ENCODE measurements at places on chromosomes 4 and X.

GRCh38 chr4:53371843-53372521, 5.5 kb upstream of the FIP1L1 start:
- no peak for DNase-seq

GRCh38 chrX:21885568-21885967, 29.8 kb downstream of the YY2 start:
- no peak for DNase-seq

DNA sequence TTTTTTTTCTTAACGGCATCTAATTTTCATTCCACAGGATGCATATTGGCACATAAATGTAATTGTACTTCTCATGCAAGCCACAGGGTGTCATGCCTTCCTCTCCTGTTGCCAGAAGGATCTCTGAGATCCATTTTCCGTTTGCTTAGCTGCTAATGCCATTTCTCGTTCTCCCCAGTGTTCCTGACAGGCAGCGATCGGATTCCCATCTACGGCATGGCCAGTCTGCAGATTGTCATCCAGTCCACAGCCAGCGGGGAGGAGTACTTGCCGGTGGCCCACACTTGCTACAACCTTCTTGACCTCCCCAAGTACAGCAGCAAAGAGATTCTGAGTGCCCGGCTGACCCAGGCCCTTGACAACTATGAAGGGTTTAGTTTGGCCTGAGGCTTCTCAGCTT, 8.9 kb upstream of the NAP1L5 start:
- no peak for DNase-seq

DNA sequence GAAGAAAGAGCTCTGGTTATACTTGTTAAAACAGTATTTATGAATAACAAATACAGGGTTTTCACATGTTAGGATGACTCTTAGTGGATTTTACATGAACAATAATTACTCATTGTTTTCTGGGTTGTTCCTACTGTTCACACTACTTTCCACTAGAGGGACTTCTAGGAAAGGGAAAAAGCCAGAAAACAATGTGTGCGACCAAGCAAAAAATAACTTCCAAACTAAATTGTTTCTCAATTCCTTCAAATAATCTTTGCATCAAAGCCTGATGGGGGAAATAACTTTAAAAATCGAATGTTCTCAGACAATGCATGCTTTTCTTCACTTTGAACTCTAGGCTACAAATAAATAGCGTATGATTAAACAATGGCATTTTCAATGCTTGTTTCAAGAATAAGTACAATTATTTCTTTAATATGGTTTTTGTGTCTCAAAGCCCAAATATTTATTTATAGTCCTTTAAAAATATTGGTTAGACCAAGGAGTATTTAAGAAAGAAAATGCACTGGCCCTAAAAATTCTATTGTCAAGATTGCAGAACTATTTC, 72.1 kb upstream of the ETNPPL start:
- no peak for DNase-seq

DNA sequence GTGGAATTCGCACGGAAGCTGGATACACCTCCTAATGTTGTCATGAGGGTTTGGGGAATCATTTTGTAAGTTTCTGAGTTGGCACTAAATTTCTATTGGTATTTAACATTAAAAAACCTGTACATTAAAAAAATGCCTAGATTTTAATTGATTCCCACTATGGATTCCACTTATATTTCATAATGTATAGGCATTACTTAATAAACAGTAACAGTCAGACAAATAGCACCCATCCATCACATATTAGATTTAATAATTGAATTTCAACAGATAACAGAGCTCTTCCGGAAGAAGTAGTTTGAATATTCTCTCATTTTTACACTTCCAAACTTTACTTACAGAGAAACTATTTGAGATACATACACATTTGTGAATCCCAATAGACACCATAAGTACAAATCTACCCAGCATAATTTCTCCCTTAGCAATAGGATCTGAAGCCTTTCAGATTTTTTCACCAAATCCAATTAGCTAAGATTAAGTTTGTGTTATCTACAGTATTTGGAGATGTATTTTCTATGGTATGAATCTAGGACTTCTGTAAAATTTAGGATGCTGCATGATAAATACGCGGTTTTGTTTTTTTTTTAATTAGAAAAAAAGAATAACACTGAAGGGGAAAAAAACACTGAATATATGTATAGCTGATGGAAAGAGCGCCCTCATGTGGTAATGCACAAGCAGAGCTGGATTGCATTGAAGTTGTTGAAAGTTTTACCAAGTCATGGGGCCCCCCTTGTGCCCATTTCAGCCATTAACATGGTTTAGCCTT, 12.2 kb upstream of the ODAM start:
- peak; percentile 3 for DNase-seq

DNA sequence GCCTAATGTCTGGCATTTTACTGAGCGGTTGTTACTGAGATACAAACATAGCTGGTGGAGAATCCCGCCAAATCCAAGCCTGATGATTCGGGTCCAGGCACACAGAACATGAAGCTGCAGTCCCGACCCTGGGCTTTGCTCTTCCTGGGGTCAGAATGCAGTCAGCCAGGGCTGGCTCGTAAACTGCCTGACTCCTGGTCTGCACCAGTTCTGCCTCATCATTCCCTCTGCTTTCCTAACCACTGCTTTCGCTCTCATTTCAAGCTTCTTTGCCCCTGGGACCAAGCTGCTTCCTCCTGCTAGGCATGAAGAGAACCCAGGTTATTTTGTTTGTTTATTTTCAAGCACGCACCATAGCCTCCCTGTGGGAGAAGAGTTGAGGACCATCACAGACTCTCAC, 39.3 kb downstream of the GATB start:
- DNase-seq = no peak

- no peak for DNase-seq
Observed at GRCh38 chrX:110163488-110163887, 154.4 kb downstream of the AMMECR1 start.

GRCh38 chr4:105092768-105093167, 53.9 kb upstream of the TET2 start:
- DNase-seq = no peak

- no peak for DNase-seq
Observed at GRCh38 chr4:73725985-73726384, 14.4 kb upstream of the CXCL8 start.

- DNase-seq = no peak
Observed at GRCh38 chr4:54902271-54902670, 223.1 kb downstream of the KDR start.

DNA sequence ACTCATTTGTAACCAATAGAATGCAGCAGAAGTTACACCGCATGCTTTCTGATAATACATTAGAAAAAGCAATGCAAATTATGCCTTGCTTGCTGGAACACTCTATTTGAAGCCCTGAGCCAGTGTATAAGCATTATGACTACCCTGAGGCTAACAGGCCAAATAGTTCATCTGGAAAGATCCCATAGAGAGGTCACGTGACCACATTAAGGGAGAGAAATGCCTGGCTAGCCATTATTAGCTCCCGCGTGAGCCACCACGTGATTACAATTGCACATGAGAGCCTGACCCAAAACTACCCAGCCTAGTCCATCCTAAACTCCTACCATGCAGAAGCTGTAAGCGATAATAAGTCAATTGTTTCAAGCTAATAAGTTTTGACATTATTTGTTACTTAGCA, 472.9 kb upstream of the GALNTL6 start:
- no peak for DNase-seq

- no peak for DNase-seq
Observed at GRCh38 chrX:107117993-107118321, 665 bp downstream of the RBM41 start.

- DNase-seq = no peak
Observed at GRCh38 chrX:75155447-75155826, 646 bp downstream of the ABCB7 start.

DNA sequence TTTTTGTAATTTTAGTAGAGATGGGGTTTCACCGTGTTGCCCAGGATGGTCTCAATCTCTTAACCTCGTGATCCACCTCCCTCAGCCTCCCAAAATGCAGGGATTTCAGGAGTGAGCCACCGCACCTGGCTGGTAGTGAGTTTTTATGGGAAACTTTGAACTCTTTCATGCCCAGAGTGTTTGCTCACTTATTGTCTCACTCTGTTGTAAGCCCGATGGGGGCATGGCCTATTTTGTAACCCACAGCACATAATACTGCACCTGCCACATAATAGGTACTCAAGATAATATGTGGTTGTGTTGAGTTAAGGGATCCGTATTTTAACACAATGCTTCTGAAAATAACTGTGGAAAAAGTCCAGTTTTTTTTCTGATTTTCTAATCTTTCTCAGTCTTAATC, 109.6 kb upstream of the GIMD1 start:
- DNase-seq = no peak

DNA sequence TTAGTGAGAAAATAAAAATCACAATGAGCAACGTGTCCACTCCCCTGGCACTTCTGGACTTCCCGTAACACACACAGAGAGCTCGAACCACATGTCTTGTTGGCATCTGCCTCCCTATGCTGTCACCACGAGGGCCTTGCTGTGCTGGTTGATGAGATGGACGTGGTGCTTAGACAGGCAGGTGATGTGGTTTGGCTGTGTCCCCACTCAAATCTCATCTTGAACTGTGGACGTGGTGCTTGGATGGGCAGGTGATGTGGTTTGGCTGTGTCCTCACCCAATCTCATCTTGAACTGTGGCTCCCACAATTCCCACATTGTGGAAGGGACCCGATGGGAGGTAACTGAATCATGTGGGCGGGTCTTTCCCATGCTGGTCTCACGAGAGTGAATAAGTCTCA, 40.0 kb downstream of the FGFRL1 start:
- DNase-seq = no peak

DNA sequence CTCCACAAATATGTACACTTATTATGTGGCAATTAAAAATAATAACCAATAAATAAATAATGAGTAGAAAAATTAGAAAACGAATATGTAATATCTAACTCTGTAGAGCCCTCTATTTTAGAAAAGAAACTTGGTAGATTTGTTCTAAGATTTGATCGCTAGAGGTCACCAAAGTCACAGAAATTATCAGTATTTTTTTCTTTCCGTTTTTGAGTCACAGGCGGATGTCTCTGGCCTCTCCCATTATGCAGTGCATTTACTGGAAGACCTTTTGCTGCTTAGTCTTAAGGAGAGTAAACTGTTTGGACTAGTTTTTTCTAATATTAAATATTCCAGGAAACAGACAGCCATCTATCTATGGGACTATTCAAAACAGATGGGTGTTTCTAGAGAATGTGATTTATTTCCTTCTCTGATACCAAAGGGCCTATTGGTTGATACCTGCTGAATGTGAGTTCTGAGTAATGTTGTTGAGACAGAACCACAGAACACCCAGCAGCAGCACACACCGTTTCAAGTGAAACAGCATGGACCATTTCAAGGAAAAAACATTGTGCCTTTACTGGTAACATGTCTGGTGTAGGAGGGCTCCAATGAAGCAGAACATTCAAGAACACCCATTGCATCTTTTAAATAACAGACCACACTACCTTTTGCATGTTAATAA, 34.0 kb upstream of the GYPA start:
- no peak for DNase-seq

DNA sequence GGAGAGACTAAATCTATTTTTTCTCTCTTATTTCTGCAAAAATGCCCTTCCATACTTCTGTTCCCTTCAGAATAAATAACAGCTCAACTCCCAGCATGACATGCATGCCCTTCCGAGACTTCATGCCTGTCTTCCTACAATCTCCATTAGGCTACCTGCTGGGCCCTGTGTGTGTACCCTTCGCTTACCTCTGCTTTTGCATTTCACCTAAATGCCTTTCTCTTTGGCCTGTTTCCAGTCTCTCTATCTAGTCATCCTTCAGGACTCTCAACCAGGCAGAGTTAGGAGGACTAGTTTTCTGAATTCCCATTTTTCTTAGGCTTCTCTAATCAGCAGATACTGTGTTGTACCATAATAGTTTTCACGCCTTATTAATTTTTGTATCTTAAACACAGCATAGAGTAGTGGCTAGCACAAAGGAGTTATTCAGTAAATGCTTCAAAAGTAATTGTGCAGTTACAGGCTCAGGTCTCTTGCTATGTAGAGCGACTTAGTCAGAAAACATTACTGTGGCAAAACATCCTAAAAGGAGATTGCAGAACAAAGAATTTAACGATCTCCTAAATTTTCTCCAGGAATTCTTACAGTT, 20.5 kb downstream of the SEPTIN11 start:
- DNase-seq = no peak

DNA sequence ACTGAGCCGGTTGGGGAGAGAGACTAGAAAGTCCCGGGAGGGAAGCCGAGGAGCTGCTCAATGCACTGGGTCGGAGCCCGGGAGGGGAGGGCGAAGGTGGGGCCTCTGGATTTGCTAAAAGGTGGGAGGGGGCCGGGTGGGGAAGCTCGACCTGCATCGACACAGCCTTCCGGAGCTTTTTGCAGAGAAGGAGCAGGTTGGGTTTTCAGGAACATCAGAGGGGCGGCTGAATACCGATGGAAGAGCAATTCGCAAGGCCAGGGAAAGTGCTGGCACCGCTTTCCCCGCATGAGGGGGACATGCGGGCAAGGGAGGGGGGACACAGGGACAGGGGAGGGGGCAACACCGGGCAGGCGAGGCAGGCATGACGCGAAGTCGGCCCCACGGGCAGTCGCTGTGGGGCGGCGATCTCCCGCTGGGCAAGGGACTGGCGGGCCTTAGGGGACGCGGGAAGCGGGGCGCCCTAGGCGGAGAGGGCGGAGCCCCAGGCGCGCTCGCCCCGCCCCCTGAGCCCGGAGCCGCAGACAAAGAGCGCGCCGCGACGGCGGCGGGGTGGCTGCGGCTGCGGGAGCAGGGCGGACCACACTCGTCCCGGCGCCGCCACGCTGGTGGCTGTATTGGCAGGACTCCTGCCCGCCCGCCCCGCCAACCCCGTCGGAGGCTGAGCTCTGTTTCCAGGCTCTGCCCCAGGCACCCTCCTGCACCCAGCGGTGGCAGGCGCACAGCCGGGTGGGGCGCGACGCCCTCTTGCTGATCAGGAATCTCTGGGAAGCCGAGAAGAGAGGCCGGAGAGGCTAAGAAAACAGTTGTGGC, 11.6 kb downstream of the PDZD4 start:
- DNase-seq = peak; percentile 62

- no peak for DNase-seq
Observed at GRCh38 chr4:184688447-184688846, 38.9 kb downstream of the PRIMPOL start.

DNA sequence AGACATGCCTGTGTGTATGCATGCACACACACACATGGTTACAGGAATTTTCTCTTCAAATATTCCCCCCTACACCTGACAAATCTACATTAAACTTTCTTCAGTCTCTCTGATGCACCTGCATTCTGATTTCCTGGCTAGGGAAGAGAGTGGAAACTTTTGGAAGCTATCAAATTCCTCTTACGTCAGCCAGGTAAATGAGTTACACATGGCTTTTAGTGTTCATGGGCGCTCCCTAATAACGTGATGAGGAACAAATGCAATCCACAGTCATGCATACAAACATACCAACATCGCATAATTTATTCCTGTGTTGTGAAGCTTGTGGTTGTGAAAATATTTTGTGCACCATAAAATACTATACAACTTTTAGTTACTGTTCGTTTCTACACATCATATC, 34.9 kb downstream of the BMP3 start:
- DNase-seq = no peak

- no peak for DNase-seq
Observed at GRCh38 chr4:12584116-12584875, 899.8 kb downstream of the RAB28 start.
